ENCODE measurements at places on chromosomes 2 and 18.

DNA sequence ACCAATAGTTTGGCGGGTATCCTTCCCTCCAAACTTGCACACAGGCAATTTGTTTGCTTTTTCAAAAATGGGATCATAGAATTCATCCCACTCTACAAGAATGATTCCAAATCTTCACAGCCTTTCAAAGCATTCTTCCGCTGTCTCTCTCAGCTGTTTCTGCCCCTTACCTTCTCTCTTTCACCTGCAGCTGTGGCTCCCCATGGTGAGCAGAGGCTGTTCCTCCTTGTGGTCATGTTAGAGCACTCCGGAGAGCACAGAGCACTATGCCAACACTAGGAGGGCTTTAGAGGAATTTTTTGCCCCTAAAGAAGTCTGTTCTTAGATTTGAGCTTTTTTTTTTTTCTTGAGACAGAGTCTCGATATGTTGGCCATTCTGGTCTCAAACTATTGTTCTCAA is 30.4 kb downstream of the MTHFD2 start:
- no peak for DNase-seq

- DNase-seq = no peak
Measured at GRCh38 chr2:12982149-12982584, 265.4 kb downstream of the TRIB2 start.

DNA sequence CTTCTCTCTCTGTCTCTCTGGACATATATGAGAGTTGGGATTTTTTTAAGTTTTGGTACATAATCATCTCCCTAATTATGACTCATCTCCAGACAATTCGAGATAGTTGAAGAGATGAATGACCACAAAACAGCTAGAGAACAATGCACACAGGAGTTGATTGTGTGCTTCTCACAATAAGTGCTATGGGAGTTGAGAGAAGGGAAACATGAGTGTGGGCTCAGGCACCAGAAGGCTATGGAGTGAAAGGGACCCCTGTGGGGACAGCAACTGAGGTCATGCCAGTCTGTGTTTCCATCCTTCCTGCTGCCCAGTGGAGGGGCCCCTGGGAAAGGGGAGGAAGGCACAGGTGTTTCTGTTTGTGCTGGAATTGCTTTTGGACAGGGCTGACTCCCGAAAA is 6.5 kb upstream of the YWHAQ start:
- no peak for DNase-seq

GRCh38 chr2:157593411-157593810 is 35.3 kb downstream of the ACVR1C start:
- no peak for DNase-seq

- DNase-seq = no peak
Measured at GRCh38 chr2:121006743-121007489, 271.2 kb downstream of the GLI2 start.

DNA sequence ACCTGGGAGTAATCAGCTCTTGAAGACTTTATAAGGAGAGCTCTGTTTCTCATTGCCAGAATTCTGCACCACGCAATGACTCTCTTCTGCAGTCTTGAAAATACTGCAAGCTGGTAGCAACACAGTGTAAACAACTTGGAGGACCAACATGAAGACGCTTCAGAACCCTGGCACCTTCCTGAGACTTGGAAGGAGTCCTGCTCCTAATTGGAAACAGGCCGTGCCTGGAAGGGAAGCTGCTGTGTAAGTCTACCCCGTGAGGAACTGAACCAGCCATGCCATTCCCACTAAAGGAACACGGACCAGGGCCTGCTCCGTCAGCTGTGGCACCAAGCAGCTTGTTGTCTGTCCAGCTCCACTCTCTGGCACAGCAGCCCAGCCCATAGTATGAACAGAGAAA is 171.1 kb downstream of the PAX3 start:
- no peak for DNase-seq

GRCh38 chr2:12716032-12716281 is 779 bp upstream of the TRIB2 start:
- DNase-seq = no peak

DNA sequence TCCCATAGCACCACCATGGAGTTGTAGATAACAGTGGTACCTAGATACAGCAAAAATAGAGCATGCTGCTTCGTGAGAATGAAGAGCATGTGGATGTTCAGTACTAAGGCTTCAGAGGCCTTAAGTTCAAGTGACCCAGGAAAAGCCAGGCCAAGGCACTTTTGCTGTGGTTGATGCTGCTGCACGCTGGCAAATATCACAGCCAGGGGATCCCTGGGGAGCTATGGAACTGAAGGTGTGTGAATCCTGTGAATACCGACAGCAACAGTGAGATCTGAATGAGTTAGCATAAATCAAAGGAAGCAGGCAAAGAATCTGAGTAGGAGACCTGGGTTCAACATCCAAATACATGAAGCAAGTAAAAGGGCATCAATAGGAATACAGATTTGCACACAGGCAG is 158.6 kb upstream of the THUMPD2 start:
- DNase-seq = no peak

GRCh38 chr2:14524803-14525080 is 107.8 kb upstream of the LRATD1 start:
- no peak for DNase-seq

GRCh38 chr18:23812546-23813440 is 123.5 kb downstream of the LAMA3 start:
- peak; percentile 19 for DNase-seq

GRCh38 chr2:132255714-132256113 is 94.0 kb upstream of the ANKRD30BL start:
- no peak for DNase-seq

- DNase-seq = no peak
Measured at GRCh38 chr2:97737421-97738178, 24.2 kb downstream of the ZAP70 start.

DNA sequence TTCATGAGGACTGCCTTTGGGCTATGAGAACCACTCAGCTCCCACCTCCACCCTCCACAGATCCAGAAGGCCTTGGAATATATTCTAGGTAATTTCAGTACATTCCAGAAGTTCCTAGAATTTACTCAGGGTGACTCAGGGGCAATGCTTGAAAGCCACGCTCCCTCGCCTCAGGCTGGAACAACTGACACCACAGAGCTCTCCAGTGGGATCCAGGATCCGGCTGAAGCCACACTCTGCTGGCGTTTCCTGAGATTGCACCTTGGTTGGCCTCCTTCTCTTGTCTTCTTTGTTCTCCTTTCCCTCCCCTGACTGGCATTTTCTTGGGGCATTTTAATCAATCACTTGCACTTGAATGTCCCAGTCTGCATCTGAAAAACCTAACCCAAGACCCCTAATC is 92.6 kb upstream of the KCNE4 start:
- DNase-seq = no peak

- DNase-seq = no peak
Measured at GRCh38 chr2:185137700-185138099, 539.4 kb downstream of the ZNF804A start.

- peak; percentile 41 for DNase-seq
Measured at GRCh38 chr2:23327416-23327815, 57.6 kb upstream of the KLHL29 start.
